AG04449 (cell line): ENCODE measurements at places on chromosomes 7 and 10.

GRCh38 chr7:122010116-122010515 is 133.9 kb downstream of the AASS start:
- DNase-seq, result no peak

- DNase-seq, result peak; percentile 69
These were observed 41.4 kb upstream of the ANLN start for GRCh38 chr7:36348256-36348655.

DNA sequence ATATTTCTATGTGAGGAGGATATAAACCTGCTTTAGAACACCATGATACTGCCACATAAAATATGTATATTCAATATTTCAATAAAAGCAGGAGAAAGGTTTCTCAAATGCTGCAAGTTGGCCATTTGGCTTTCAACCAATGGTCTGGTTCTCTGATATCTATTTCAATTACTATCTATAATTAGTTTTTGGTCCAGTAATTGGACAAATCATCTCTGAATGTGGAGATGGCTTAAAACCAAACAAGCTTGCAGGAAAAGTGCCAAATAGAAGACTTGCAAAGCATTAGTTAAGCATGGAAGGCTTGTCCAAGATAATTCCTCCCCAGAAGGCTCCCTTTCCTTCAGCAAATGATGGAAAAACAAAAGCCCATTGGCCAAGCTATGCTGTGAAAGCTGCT is 140.1 kb downstream of the CPEB3 start:
- DNase-seq, result no peak

- no peak for DNase-seq
These were observed 61.0 kb upstream of the NANOS1 start for GRCh38 chr10:118968482-118968881.
